ENCODE measurements at places on chromosomes 1 and 21.

- DNase-seq, result peak; percentile 73
Measured at GRCh38 chr1:22749919-22750684, 39.5 kb downstream of the EPHB2 start.

GRCh38 chr1:36157115-36157903 is 1.3 kb downstream of the MAP7D1 start:
- no peak for DNase-seq

- DNase-seq, result no peak
Measured at GRCh38 chr1:216032961-216033614, 390.2 kb downstream of the USH2A start.

- no peak for DNase-seq
Measured at GRCh38 chr1:36696261-36696940, 213.7 kb upstream of the CSF3R start.

- no peak for DNase-seq
Measured at GRCh38 chr1:34549199-34549598, 205.6 kb upstream of the GJB5 start.

- no peak for DNase-seq
Measured at GRCh38 chr21:45018131-45019075, 56.0 kb upstream of the ADARB1 start.

GRCh38 chr1:182677397-182678098 is 6.8 kb downstream of the RGS8 start:
- DNase-seq, result no peak

DNA sequence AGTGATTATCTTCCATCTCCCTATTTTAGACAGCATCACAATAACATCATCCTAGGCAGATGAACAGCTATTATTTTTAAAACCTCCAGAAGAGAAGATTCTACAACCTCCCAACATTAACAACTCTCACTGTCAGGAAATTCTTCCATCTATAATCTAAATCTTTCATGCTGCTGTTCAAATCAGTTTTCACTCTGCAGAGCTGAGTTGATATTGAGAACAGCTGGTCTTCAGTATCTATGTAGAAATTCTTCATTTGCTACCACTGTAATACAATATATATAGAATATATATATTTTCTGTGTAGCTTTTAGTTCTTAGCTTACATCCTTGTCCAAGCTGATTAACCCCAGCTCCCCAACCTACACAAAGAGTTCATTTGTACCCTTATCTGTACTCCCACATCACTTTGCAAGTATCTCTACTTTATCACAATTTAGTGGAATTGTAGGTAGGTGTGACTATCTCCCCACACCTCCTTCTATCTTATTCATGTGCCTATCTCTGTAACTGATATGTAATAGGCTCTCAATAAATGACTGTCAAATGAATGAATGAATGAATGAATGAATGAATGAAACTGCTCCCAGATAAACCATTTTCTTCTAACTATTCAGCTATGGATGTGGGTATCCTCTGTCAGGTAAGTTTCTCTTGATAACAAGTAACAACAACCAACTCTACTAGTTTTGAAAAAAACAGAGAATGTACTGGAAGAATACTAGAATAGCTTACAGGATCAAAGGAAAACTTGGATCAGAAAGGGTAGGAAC is 37.4 kb upstream of the PKN2 start:
- no peak for DNase-seq

DNA sequence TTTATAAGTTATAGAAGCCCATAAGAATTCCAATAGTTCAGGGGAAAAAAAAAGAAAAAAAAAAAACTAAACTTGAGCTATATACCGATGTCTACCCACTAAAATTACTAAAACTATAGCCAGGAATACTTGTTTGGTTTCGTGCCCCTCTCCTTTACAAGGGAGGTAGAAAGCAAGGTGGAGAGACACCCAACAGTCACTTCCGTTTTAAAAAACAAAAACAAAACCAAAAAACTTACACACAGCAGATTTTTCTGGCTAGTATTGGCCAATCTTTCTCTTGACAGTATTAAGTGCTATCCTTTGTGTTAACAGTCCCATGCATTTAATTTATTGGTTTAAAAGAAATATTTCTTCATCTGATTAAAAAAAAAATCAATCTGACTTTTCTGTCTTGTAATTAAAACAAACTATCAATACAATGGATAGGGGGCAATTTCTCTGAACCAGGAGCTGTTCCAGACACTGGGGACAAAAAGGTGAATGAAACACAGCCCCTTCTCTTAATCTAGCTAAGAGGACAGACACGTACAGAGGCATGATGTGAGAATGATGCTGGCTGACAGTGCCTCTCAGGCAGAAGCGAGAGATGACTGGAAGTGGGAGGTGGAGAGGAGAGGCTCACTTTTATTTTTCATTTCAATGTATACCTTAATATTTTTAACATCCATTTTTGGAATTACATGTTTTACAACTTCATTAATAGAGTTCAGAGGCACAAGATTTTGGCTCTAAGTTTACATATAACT is 214.8 kb downstream of the RERE start:
- no peak for DNase-seq

DNA sequence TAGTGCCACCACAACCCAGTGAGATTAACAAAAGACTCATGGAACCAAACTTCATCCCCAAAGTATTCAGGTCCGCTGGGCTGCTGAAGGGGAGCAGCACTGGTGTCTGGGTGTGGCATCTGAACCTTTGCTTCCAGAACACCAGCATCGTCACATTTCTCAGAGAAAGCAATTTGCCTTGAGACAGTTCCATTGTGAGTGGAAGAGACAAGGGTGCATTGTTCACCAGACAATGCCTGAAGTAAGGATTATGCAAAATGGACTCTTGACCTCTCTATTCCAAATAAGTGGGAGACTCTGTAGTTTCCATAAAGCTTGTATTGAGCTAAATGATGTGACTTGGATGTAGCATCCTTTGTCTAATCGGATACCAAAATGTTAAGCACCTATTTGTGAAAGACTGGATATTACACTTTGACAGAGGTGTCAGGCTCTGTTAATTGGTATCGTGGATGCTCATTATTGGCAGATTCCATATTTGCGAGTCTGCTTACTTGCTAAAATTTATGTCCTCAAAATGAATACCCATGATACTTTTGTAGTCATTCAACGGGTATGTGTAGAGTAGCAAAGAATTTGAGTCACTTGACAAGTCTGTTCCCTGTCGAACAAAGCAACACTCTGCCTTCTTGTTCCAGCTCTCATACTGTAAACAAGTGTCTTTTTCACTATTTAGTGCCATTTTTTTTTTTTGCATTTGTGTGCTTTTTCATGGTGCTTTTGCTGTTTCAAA is 75.6 kb downstream of the MRPS6 start:
- no peak for DNase-seq

GRCh38 chr1:202673531-202673930 is 36.7 kb downstream of the SYT2 start:
- no peak for DNase-seq
